ENCODE measurements at places on chromosomes 2 and 18.

DNA sequence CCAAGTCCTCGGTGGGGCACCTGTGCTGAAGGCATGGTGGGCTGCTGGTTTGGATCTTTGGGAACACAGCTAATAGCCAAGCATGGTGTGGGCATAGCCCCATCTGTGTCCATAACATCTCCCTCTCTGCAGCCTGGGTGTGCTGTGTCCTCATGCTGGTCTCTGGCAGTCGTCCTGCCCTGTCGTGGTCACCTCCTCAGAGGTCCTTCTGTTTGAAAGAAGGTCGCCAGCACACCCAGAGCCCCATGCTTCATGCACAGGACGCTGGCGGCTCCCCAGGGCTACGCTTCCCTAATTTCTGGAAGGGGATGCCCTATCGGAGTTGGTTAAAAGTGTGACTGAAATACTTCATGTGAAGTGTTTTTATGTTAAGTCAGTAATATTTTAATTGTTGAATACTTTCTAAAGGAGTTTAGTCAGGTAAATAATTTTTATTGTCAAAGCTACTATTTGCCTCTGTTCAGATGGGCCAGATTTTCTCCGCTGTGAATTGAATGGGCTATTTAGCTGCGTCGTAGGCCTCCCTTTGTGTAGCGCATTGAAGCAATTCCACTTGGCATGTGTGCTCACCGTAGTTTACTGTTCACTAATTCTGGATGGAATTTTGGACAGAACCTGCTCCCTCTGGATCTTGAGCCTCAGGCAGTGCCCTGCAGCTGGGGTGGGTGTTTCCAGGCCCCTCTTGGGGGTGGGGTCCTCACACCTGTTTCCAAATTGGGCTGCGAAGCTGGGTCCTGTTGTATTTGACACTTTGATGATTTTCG is 81.9 kb downstream of the WDSUB1 start:
- no peak for DNase-seq

- DNase-seq, result no peak
Observed at GRCh38 chr2:187614756-187615155, 60.5 kb upstream of the TFPI start.

DNA sequence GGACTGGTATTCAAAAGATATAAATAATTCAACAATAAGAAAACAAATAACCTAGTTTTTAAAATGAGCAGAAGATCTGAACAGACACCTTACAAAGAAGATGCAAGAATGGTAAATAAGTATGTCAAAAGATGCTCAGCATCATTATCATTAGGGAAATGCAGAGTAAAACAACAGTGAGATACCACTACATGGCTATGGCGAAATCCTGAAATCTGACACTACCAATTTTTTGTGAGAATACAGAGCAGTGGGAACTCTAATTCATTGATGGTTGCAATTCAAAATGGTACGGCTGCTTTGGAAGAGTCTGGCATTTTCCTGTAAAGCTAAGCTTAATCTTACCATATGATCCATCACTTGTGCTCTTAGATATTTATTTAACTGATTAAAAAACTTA is 151.8 kb downstream of the UBR3 start:
- DNase-seq, result no peak

- peak; percentile 62 for DNase-seq
Observed at GRCh38 chr18:21904856-21905255, 164.3 kb downstream of the MIB1 start.

GRCh38 chr18:50398947-50399346 is 24.1 kb downstream of the SKA1 start:
- no peak for DNase-seq

GRCh38 chr2:174780856-174781255 is 16.6 kb upstream of the CHRNA1 start:
- DNase-seq, result no peak

- DNase-seq, result peak; percentile 63
Observed at GRCh38 chr2:74576863-74577229, 22.3 kb downstream of the DOK1 start.

- DNase-seq, result no peak
Observed at GRCh38 chr2:69163109-69163508, 150.1 kb downstream of the ANTXR1 start.

DNA sequence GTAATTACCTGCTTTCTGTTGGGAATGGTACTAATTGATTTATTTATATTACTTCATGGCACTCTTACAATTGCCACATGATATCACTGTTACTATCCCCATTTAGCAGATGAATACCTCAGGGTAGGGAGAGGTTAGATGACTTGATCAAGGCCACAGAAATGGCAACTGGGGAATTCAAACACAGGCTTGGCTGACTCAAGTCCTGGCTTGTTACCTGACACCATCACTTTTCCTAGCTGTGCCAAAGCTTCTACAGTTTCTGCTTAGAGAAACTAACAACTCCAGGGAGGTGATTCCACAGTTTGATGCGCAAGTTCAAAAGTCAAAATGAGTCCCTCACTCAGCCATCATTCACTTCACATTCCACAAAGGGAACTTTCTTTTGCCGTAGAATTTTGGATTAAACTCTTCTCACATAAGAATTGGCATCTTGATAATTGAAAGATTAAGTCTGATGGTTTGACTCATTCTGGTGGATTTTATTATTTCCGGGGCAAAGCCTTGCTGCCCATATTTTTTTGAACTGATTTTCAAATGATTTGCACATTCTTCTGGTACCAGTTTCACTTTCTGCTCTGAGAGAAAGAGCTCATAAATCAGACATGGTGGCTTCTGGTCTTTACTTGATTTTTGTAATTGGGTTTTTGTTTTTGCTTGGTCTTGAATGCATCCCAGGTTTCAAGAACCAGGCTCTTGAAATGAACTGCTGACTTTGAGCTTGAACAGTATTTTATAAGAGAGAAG is 656.8 kb downstream of the BCL11A start:
- no peak for DNase-seq

- DNase-seq, result no peak
Observed at GRCh38 chr2:172561270-172561669, 5.4 kb downstream of the PDK1 start.

DNA sequence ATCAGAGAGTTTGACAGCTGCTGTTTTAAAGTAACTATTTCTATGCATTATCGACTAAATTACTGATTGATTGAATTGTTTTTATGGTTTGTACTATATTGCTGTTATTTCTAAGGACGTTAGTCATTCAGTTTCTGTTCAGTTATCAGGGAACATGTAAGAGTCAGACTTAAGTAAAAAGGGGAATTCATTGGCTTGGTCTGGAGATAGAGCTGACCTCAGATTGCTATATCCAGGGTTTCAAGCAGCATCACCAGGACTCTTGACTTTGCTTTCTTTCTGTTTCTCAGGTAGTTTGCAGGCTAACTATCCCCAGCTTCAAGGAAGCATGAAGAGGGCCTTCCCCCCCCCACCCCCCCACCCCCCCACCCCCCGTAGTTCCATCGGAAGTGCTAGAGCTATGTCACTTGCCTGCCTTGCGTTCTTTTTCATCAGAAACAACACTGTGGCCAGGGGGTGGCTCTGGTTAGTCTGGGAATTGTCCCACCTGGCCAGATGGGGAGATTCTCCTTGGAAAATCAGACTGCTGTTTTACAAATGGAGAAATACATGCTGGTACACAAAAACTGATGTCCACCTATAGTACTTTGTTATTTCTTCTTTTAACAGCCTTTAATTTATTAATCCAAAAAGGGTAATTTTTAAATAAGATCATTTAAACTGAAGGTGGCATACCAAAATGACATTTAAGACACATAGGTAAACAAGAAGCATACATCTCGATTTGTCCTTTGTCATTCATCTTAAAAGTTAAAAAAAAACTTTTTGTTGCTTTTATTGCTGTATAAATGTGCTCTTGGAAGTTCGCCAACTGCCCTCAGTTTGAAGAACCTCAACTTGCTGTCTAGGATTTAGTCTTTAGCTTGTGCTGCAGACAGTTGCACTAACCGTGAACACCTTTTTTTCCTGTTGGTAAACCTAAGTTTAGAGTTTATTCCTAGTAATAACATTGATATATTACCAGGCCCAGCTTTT is 9.4 kb downstream of the SMAD4 start:
- DNase-seq, result no peak

DNA sequence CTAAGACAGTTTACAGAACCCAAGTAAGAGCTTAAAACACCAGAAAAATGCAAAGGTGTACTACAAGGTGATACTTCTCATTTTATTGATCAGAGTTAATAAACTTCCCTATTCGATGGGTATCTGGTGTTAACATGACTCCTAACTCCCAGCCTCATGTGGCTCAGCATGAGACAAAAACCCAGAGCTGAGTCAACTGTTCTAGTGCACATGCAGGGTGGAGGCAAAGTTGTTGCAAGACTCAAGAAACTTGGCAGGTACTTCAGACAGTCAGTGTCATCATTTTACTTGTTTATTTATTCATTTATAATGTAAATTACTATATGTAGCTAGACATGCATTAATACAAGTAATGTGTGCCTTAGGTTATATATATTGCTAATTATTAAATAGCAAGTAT is 216.6 kb upstream of the DSEL start:
- DNase-seq, result no peak

- DNase-seq, result no peak
Observed at GRCh38 chr2:145076085-145076484, 556.2 kb upstream of the ZEB2 start.

GRCh38 chr18:32056613-32057358 is 34.9 kb upstream of the RNF138 start:
- no peak for DNase-seq

DNA sequence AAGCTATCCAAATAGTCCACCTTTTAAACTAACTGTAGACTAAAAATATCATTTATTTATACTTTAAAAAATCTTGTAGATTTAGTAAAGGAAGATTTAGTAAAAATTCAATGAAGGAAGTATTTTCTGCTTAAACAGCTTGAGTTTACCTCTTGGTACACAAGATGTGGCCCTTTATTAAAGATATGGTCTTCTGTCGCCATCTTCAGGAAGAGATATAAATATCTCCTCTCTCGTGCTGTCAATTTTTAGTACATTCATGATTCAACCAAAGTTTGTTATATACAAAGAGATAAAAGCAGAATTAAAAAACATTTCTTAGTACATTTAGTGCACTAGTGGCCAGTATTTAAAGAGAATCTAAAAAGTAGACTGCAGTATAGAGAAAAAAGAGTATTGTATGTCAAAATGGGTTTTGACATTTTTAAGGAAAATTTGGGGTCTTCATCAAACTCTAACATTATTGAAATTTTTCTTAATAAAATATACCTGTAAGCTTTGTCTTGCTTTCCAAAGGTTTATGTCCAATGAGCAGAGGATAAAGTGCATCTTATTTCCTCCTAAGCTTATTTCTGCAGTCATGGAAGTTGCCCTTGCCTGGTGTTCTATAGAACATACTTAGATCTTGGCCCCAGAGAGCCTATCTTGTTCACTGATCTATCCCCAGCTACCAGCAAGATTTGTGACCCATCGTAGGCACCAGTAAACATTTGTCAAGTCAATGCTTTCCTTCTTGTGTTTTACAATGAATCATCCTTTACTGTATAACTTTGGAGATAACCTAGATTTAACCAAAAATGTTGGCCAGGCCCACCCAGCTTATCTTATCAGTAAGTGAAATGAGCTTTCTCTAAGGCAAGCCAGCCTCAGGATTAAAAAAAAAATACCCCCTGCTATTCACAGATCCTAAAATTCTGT is 18.5 kb upstream of the EML6 start:
- no peak for DNase-seq

GRCh38 chr2:62091471-62091870 is 104.4 kb upstream of the B3GNT2 start:
- DNase-seq, result no peak
